ENCODE measurements at places on chromosomes 6 and 20.

GRCh38 chr6:155706341-155706740 lies 250.7 kb upstream of the NOX3 start:
- DNase-seq, result no peak

DNA sequence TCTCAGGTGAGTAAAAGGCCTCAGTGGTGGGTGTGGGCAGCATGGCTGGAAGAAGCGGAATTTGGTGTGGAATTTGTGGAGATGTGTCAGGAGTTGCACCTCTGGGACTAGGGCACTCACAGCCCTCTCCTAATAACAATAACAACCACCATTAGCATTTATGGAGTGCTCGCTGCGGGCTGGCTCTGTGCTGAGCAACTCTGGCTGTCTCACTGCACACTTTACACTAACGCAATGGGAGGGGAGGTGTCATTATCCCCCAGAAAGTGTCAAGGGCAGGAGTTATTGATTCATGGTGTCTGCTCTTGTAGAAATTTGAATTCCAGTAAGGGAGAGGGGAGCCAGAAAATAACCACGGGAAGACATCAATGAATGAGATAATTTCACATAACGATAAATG lies 22.7 kb upstream of the SCRT2 start:
- DNase-seq, result no peak

DNA sequence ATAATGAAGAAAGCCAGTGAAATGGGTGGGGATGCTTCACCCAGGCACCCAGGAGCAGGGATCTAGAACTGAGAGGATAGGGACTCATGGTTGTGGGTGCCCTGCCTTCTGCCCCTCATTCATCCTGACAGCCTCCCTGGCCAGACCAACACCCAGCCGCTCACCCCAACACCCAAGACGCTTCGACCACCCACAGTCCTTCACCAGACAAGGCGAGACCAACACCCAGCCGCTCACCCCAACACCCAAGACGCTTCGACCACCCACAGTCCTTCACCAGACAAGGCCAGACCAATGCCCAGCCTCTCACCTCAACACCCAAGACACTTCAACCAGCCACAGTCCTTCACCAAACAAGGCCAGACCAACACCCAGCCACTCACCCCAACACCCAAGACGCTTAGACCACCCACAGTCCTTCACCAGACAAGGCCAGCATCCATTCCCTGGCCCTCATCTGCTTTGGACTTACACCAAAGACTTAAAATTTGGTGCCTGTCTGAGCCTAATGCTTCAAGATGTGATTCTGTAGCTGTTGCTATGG lies 131.5 kb downstream of the ANKRD60 start:
- DNase-seq, result no peak

GRCh38 chr20:62210496-62210855 lies 9.6 kb downstream of the HRH3 start:
- no peak for DNase-seq

GRCh38 chr6:1285556-1285955 lies 26.3 kb upstream of the FOXQ1 start:
- no peak for DNase-seq

DNA sequence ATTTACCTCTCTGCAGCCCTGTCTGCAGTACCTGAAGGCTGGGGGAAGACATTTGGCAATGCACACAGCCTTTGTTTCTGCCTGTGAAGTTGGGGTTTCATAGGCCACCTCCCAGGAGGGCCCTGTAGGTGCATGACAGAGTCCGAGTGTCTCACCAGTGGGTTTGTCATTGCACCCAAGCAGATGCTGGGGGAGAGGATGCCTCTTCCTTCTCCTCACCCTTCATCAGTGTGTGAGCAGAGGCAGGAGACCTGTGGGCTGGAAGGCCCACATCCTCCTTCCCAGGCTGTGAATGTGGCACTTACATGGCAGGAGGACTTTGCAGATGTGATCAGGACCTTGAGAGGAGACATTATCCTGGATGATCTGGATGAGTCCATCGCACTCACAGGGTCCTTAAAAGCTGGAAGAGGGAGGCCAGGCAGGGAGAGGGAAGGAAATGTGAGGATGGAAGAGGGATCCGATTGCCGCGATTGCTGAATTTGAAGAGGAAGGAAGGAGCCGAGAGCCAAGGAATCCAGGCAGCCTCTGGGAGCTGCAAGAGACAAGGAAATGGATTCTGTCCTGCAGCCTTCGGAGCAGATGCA lies 30.4 kb downstream of the SYNJ2 start:
- no peak for DNase-seq

GRCh38 chr6:147132889-147133288 lies 71.3 kb upstream of the STXBP5 start:
- DNase-seq, result no peak

DNA sequence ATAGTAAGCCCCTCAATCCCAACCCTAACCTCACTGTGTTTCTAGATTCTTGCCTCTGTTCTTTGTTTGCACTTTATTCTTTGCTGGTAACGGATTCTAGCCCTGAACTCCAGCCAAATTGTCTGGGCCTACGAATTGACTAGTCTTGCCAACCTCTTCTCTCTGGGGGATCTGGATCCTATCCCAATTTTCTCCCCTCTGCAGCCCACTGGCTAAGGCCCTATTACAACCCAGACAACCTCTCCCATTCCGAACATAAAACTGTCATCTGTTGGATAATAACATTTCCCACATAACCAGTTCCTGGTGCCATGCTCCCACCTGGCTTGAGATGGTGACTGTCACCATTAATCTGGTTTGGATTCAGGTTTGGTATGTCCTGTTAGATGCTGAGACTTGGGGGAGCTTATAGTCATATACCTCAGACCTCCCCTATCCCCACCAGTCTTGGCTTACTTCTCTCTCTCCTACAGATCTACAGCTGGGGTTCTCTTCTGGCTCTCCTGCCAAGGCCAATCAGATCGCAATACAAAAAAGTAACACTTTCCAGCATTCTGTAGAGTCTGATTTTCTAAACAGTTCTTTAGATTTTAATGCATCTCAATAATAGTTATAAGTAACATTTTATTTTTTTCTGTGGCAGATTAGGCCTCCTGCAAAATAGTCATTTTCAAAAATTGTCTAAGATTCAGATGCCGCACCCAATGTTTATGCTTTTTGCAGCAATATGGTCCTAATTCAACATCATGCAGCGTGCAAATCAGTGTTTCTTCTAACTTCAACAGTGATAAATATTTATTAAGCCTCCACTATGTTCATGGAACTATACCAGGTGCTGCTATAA lies 29.8 kb upstream of the AHI1 start:
- DNase-seq, result no peak

DNA sequence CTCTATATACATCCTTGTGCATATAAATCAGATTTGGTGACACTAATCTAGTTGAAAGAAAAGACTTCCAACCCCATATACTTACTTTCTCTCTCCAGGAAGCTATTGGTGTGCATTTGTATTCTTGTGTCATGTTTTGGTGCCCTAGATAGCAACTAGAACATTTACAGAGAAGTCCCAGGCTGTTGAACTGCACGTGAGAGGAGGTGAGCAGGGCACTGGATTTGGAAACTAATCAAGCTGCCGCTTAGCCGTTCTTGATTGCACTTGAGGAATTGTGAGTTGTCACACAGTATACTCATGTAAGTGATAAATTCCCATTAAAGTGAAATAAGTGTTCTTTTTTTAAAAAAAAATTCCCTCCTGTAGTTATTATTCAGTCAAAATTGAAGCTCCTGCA lies 7.6 kb downstream of the WRNIP1 start:
- DNase-seq, result no peak
